ENCODE measurements at places on chromosomes 13 and 19.

DNA sequence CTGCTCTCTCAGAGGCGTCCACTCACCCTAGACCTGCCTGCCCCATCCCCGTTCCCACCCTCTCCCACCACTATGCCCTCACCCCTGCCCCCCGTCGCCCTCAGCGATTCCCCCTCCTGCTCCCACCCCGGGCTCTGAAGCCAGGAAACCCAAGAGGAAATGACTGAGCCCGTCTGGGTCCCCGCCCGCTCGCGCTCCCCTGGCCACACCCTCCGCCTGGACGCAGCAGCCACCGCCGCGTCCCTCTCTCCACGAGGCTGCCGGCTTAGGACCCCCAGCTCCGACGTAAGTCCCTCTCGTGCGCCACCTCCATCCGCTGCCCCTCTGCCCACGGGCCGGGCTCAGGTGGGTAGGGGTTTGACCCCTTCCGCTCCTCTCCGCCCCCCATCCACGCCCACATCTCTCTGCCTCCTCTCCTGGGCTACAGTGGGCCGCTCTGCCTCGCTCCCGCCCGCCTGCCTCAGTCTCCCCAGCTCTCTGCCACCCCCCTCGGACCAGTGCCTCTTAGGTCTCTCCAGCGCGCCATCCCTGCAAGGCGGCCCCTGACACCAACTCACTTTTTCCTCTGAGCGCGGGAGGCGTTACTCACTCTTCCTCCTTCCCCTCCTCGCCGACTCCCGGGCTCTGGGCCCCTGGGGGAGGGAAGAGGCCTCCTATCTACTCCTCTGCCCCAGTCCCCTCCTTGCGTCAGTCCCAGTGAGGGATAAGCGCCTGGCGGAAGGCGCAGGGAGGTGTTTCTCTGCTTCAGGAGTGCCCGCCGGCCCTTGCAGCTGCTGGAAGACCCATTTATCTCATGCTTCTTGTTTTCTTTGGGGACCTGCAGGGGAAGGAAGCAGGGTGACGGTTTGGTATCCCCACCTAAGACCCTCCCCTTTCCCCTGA is at the start of gene FXYD5:
Gene FXYD5, plus strand, starts transcription at position 211 of the 882 bp plus-strand sequence. CDS start 816 bp downstream, outside the sequence.
- DNase-seq = no peak

- DNase-seq = peak; percentile 43
These were observed 1.5 kb downstream of the MAST3 start for GRCh38 chr19:18098891-18099622.

DNA sequence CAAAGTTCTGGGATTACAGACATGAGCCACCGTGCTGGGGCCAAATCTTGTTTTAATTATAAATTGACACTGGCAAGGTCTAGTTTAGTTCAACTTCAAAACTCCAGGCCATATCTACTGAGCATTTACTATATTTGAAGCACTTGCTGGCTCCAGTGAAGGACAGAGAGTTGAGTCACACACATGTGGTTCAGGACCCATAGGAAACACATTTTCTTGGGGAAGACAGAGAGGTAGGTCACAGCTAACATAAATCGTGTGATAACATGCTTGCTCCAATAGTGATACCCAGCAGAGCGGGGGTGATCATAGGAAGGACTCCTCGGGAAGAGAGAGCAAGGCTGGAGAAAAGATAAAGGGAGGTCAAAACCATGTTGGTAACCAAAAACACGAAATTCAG is 170.6 kb upstream of the TSC22D1 start:
- no peak for DNase-seq

- DNase-seq = no peak
These were observed 48.4 kb upstream of the CNMD start for GRCh38 chr13:52788011-52788410.

- no peak for DNase-seq
These were observed 44.7 kb upstream of the GPI start for GRCh38 chr19:34320277-34320676.

GRCh38 chr19:16234552-16235445 is 37.1 kb downstream of the AP1M1 start:
- DNase-seq = no peak

- DNase-seq = no peak
These were observed 17.2 kb downstream of the BRD4 start for GRCh38 chr19:15315101-15315500.

DNA sequence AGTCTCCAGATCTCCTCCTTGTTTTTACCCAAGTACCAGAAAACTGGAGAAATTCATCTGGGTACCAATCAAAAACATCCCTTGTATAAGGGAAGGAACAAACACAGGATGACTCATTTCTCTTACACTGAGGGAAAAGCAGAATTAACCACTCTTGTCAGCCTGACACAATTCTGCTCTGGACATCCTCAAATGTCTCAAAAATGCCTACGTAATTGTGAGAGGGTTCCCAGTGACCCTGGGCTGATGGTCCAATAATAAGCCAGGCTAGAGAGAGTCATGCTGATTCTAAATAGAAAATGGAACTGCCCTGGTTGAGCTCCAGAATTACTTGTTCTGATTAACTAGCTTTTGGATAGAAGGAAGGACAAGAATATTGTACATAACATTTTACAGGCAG is 14.5 kb downstream of the ZNF708 start:
- no peak for DNase-seq

DNA sequence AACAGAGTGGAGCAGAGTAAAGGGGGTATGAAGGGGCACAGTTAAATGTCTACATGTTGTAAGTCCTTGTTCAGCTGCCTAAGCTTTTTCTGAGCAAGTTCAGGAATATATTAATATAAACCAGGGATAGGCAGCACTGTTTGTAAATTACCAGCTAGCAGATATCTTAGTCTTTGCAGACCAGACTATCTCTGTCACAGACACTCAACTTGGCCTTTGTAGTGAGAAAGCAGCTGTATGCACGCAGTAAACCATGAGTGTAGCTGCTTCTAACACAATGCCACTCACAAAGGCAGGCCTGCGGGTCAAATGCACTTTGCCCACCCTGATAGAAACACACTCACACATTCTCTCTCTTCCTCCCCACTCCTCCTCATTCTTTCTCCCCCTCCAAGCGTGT is 1016.9 kb downstream of the UQCRFS1 start:
- DNase-seq = no peak

GRCh38 chr13:113140677-113141600 is 17.5 kb upstream of the PROZ start:
- no peak for DNase-seq

GRCh38 chr19:51440846-51441409 is 17.3 kb downstream of the SIGLEC8 start:
- no peak for DNase-seq

DNA sequence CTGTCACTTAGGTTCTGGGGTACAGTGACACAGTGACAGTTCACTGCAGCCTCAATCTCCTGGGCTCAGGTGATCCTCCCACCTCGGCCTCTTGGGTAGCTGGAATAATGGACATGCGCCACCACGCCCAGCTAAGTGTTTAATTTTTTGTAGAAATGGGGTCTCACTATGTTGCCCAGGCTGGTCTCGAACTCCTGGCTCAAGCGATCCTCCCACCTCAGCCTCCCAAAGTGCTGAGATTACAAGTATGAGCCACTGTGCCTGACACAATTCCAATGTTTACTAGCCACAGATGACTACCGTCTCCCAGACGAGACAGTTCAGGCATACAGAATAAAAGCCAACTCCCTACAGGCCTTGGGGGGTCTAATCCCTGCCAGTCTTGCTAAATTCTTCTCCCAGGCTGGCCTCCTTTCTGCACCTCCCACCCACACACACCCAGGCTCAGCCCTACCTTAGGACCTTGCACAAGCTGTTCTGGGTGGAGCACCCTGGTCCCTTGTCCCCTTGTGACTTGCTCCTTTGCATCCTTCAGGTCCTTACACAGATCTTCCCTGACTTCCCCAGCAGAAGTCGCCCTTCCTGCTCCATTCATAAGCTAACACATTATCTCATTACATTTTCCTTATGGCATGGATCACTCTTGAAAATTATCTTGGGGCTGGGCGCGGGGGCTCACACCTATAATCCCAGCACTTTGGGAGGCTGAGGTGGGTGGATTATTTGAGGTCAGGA is 106.4 kb downstream of the INSR start:
- DNase-seq = no peak

- DNase-seq = no peak
These were observed 339.1 kb downstream of the ZNF536 start for GRCh38 chr19:30711296-30711695.

- no peak for DNase-seq
These were observed 52.7 kb downstream of the MYO16 start for GRCh38 chr13:108681986-108682575.

GRCh38 chr19:21603431-21604231 is 98.2 kb downstream of the ZNF429 start:
- DNase-seq = no peak

DNA sequence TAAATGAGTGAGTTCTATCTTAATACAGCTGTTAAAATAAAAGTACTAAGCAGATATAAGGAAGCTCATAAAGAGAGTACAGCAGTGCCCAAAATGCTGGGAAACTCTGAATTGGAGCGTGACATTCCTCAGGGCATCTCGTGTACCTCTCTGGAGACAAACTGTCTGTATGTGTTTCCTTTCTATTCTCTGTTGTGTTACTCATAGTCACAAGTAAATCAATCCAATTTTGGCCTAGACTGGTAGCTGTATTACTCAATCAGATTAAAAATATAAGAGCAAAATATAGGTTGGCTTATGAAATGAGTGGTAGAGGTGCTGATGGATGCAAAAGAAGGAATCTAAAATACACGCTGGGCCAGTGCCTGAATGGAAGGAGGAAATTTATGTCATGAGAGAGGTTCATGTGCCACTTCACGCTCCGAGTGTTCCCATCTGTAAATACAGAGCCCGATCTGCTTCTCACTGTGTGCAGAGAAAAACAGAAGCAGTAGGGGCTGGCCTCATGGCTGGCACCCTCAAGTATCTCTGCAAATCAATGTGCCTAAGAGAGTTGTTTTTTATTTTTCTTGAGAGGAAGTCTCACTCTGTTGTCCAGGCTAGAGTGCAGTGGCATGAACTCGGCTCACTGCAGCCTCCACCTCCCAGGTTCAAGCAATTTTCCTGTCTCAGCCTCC is 58.7 kb upstream of the RGCC start:
- DNase-seq = no peak

GRCh38 chr19:44782729-44783128 is 5.0 kb downstream of the CBLC start:
- no peak for DNase-seq
